Osteoblast (primary cell): ENCODE measurements at places on chromosomes 16 and 17. TPM values are rescaled to one million over a fixed set of nuclear protein-coding genes. Genes with fewer than 3 reads are reported as not detected.

The ITGB4 gene
- 0.29 and 0.36 TPM in 2 replicates for total RNA-seq

The DPEP3 gene
- total RNA-seq: not detected in 2 replicates

The GNGT2 gene
- not detected in 2 replicates for total RNA-seq

The C17orf50 gene
- total RNA-seq: not detected in 2 replicates

The WFDC1 gene
- not detected in 2 replicates for total RNA-seq

The CD300LG gene
- not detected in 2 replicates for total RNA-seq

The SERPINF2 gene
- under 0.01 TPM in 1 of 2 replicates, not detected in the other for total RNA-seq

The LLGL2 gene
- 0.36 and 0.59 TPM in 2 replicates for total RNA-seq

- DNase-seq: no peak
- no peak overlapping the region for H3K27ac ChIP-seq
- H3K27me3 ChIP-seq: peaks cover 5% of the 10 kb centered on the region
- no peaks in the 10 kb centered on the region for H3K36me3 ChIP-seq
Measured at GRCh38 chr17:40060887-40061608, 1.7 kb upstream of the THRA start.

DNA sequence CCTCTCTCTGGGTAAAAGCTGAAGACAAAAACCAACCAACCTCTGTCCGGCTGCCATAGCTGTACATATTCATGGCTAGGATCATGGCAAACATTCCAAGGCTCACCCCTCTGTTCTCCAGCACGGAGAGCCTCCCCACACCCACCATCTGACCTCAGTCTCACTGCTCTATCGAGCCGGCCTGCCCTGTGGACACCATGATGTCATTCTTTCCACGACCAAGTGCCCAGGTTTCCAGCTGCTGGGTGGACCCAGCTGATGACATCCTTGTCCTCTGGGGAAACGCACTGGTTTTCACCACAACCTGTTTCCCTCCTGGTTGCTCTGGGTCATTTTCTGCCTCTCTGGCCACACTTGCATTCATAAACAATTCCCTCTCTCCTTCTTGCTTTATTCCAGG lies 67.7 kb downstream of the NDEL1 start:
- no peaks in the 10 kb centered on the region for H3K4me1 ChIP-seq
- peaks cover 43% of the 10 kb centered on the region for H3K36me3 ChIP-seq
- no peak overlapping the region for H3K27ac ChIP-seq
- no peak overlapping the region for H3K4me3 ChIP-seq

GRCh38 chr17:37823996-37824395 lies 79.1 kb upstream of the HNF1B start:
- no peak overlapping the region for H3K27ac ChIP-seq
- no peaks in the 10 kb centered on the region for H3K36me3 ChIP-seq
- H3K4me1 ChIP-seq: peaks cover 7% of the 10 kb centered on the region
- no peak for DNase-seq

DNA sequence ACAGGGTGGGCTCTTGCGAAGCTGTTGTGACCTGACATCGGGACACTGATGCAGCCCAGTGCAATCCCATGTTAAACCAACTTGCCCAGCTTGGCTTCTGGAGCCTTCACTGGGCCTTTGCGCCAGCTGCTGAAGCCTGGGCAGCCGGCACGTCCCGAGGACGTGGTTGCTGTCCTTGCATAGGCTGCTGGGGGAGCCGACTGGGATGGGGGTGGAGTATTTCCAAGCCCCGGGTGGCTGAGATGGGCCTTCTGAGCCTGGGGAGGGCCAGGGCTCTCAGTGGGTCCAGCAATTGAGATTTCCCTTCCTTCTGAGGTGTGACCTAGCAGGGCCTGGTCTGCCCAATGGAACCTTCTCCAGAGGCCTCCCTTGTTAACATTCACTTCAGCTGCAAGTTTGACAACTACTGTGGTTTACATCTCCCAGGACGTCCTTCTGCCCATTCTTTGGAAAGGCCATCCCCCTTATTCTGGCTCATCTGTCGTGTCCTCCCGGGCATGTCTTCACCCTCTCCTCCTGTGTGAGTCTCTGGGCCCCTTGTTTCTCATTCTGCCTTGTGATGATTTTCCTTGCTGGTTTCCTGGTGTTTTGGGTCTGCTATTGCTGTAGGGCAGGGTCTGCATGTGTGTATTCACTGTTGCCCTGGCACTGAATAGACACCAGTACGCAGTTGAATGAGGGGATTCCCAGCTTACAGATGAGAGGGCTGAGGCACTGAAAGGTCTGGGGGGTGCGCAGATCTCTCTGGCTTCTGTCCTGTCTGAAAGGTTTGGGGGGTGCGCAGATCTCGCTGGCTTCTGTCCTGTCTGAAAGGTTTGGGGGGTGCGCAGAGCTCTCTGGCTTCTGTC lies 34.4 kb downstream of the HAPSTR1 start:
- peaks cover 28% of the 10 kb centered on the region for H3K36me3 ChIP-seq
- H3K4me1 ChIP-seq: peaks cover 36% of the 10 kb centered on the region
- DNase-seq: peak; percentile 67
- no peak overlapping the region for H3K4me3 ChIP-seq

- H3K36me3 ChIP-seq: no peaks in the 10 kb centered on the region
- no peak overlapping the region for H3K27ac ChIP-seq
- no peak overlapping the region for H3K4me3 ChIP-seq
- H3K4me1 ChIP-seq: peaks cover 17% of the 10 kb centered on the region
- DNase-seq: peak; percentile 87
Measured at GRCh38 chr17:77875881-77876509, 82.5 kb upstream of the TNRC6C start.

GRCh38 chr17:30482555-30482954 lies 5.3 kb downstream of the GOSR1 start:
- H3K36me3 ChIP-seq: peaks cover 73% of the 10 kb centered on the region
- H3K4me3 ChIP-seq: no peak overlapping the region
- H3K27ac ChIP-seq: no peak overlapping the region
- DNase-seq: no peak

GRCh38 chr16:31636433-31636832 lies 108.7 kb downstream of the AHSP start:
- H3K4me3 ChIP-seq: no peak overlapping the region
- no peaks in the 10 kb centered on the region for H3K36me3 ChIP-seq
- H3K4me1 ChIP-seq: no peaks in the 10 kb centered on the region
- H3K27me3 ChIP-seq: no peaks in the 10 kb centered on the region
- H3K27ac ChIP-seq: no peak overlapping the region

DNA sequence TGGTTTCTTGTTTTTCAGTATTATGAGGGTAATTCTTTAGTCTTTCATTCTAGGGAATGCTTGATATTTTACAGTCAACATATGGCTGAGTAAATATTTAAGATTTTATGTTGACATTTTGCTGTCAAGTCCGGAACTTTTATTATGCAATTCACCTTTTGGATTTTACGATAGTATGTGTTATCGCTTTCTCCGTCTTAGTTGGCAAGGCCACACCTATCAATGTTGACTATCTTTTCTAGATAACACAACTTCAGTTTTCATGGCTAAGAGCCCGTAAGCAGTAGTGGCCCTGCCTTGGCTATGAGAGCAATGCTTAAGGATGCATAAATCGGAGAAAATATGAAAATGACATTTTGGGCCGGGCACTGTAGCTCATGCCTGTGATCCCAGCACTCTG lies 39.5 kb upstream of the CDH13 start:
- H3K4me3 ChIP-seq: no peak overlapping the region
- no peaks in the 10 kb centered on the region for H3K36me3 ChIP-seq
- H3K4me1 ChIP-seq: peaks cover 11% of the 10 kb centered on the region
- no peak overlapping the region for H3K27ac ChIP-seq

- H3K4me1 ChIP-seq: no peaks in the 10 kb centered on the region
- H3K36me3 ChIP-seq: no peaks in the 10 kb centered on the region
- DNase-seq: no peak
- no peak overlapping the region for H3K4me3 ChIP-seq
- no peaks in the 10 kb centered on the region for H3K27me3 ChIP-seq
Measured at GRCh38 chr17:13996748-13997147, 72.6 kb upstream of the COX10 start.

DNA sequence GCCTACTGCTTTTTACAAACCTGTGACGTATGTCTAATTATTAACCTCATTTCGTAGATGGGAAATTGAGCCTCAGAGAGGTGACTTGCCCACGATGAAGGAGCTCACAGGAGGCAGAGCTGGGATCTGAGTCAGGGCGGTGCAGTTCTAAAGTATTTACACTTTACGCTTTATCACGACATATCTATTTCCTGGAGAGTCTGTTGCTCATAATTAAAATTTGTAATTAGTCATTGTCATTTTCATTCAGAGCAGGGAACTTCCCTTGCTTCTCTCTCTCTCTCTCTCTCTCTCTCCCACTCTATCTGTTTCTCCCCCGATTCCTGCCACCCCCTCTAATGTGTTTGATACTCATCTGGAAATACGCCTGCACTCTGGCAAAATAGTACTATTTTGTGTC lies 5.9 kb downstream of the SLC5A11 start:
- peaks cover 7% of the 10 kb centered on the region for H3K4me1 ChIP-seq
- no peak for DNase-seq
- no peak overlapping the region for H3K27ac ChIP-seq
- H3K27me3 ChIP-seq: no peaks in the 10 kb centered on the region

DNA sequence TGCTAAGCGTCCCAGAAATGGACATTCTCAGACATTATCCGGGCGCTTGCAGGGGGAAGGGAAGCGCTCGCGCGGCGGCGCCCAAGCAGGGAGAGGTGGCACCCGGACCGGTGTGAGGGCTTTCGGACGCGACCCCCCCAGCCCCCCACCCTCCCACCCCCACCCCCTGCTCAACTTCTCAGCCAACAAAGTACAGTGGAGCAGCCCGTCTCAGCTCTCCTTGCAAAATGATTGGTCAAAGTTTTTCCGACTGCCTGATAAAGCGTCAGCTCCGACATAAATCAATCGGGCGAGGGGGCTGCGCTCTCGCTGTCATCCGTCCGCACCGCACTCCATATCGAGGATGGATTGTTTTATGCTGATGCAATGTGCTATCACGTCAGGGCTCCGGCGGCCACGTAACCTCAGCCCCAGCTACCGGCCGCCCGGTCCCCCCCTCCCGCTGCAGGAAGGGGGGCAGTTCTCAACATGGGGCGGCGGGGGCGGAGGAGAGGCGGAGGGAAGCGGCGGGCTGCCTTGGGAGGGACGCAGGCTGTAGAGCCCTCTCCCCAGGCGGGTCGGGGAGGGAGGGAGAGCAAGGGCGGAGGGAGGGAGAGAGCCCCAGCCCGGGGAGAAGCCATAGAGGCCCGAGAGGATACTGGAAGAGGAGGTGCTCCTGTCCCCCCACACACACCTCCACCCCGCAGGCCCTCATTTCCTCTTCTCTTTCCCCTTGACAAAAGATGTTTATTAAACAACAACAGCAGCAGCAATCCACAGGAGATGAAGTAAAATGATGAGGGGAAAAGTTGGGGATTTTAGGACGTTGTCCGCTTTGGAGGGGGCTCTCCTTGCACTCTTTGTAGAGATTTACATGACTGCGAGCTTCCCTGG lies at the start of gene HOXB9:
HOXB9 (minus strand) TSS at position 114 of the 873 bp plus-strand sequence; CDS start at position 25, 89 bp downstream.
- no peaks in the 10 kb centered on the region for H3K4me1 ChIP-seq
- no peaks in the 10 kb centered on the region for H3K36me3 ChIP-seq
- H3K27ac ChIP-seq: no peak within 1 kb of the TSS

DNA sequence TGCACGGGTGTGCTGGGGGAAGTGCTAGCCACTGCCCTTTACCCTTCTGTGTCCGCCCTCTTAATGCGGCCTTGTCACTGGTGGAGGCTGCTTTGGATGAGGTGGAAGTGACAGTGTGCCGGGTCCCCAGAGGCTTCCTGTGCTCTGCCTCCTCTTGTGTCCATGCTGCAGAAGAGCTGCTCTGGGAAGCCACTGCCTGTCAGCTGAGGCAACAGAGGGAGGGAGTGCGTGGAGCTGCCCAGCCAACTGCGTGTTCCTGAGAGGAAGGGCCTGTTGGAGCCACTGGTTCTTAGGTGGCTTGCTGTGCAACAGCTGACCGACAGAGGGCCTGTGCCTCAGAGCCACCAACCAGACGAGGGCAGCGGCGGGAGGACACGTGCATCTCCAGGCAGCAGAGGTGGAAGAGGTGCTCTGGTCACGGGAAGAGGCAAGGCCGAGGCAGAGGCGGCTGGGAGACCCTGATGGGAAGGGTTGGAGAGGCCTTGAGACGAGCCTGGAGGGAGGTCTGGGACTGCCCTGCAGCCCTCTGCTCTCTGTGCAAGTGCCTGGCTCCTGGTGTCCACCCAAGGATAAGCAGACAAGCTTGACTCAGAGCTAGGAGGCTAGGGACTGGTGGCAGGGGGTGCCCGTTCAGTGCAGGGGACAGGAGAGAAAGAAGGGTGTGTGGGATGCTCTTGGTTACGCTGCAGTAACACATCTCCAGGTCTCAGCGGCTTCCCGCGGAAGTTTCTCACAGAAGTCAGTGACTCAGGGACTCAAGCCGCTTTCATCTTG lies 25.4 kb downstream of the B9D1 start:
- peaks cover 9% of the 10 kb centered on the region for H3K4me1 ChIP-seq
- no peak overlapping the region for H3K4me3 ChIP-seq
- peak; percentile 41 for DNase-seq
- no peaks in the 10 kb centered on the region for H3K27me3 ChIP-seq
- H3K27ac ChIP-seq: no peak overlapping the region

DNA sequence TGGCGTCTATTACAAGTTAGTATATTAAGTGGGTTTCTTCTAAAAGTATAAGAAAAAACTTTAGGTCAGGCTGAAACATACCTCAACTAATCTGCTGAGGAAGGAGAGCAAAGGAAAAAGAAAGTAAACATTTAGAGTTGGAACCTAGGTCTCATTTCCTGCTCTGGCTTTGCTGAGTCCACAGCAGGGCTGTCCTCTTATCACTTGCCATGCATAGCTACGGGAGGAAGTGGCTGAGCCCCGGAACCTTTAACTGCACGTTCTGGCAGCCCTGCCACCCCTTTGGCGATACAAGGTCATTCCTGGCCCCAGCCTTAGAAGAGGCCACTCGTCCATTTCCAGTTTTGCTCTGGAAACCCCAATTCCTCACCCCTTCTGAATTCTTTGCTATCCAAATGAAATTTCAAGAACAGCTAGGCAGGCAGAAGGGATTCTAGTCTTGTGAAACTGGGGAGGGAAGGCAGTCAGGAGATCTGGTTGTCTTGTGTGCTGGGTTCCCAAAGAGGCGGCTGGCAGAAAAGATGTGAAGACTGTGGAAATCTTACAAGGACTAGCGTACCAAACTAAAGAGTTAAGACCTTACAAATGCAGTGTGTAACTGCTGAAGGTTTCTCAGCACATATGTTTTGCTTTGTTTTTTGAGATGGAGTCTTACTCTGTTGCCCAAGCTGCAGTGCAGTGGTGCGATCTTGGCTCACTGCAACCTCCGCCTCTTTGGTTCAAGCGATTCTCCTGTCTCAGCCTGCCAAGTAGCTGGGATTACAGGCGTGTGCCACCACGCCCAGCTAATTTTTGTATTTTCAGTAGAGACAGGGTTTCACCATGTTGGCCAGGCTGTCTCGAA lies 19.1 kb downstream of the WIPI1 start:
- peaks cover 16% of the 10 kb centered on the region for H3K4me1 ChIP-seq
- H3K27ac ChIP-seq: peak overlapping the region; percentile 7
- H3K4me3 ChIP-seq: no peak overlapping the region
- H3K27me3 ChIP-seq: no peaks in the 10 kb centered on the region

GRCh38 chr17:77834170-77835115 lies 124.1 kb upstream of the TNRC6C start:
- H3K27me3 ChIP-seq: no peaks in the 10 kb centered on the region
- H3K4me1 ChIP-seq: peaks cover 46% of the 10 kb centered on the region
- H3K4me3 ChIP-seq: peak overlapping the region; percentile 34
- DNase-seq: peak; percentile 100
- no peaks in the 10 kb centered on the region for H3K36me3 ChIP-seq

GRCh38 chr17:15438491-15439105 lies 28.8 kb downstream of the CDRT4 start:
- H3K4me3 ChIP-seq: no peak overlapping the region
- DNase-seq: no peak
- no peaks in the 10 kb centered on the region for H3K27me3 ChIP-seq
- no peak overlapping the region for H3K27ac ChIP-seq
